ENCODE measurements at places on chromosomes 2 and 18.
A peak's percentile ranks its signal among the peaks of the same experiment; 100 is the strongest.

DNA sequence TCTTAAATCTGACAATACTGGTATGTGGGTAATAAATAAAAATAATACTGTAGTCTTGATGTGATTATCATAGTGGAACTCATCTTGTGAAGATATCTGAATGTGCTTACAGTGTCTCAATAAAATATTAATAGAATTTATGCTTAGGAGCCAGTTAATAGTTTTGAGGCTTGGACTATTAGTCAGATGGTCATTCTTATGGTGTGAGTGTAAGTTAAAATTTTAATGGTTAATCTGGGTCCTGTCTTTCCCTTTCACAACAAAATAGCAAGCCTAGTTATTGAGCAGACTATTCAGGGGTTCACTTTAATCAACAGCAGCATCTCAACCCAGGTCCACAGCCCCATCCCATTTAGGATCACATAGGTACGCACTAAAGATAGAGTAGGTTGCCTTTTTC is 138.9 kb downstream of the HAUS1 start:
- DNase-seq: no peak

GRCh38 chr2:112301171-112301584 is 25.8 kb downstream of the ZC3H6 start:
- DNase-seq: no peak

DNA sequence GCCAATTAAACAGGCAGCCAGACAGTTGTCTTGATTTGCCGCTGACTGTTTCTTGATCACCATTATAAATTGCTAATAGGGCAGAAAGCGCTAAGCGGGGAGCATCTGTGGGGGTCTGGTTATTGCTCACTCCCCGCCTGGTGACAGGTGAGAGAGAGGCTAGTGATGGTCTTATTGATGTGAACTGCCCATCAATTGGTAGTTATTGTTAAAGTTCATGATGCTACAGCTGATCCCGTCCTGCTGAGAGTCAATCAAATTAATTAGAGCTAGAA is 148.5 kb downstream of the LNPK start:
- no peak for DNase-seq

DNA sequence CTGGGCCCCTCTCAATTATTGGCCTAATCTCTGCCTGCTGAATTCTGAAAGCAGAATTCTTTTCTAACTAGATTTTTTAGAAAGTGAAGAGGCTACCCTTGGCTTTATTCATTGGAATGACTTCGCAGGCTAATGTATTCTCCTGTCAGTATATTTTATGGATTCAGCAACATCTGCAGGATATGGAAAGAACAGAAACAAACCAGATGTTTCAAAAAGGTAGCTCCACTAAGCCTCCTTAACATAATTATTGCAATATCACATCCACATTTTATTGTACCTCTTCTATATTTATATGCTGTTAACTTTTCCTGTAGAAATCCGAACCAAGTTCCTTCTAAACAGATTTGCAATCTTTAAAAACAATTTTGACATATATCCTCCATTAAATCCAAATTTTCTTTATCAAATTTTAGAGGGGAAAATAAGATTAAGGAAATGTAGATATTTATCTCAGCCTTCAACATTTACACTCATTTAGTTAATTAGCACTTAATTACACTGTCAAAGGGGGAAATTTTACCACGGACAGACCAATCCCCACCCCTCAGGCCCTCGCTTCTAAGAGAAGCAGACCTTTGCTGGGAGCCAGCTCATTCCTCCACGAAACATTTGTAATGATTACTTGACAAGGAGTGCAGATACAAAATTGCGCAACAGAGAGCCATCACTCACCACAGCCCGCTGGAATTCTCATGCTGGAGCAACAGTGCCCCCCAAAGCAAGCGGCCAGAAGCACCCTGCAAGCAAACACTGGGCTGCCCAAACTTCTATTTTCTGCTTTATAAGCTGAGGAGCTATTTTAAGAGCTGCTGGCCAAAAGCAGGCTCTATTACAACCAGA is 253.4 kb downstream of the ETAA1 start:
- peak; percentile 6 for DNase-seq

DNA sequence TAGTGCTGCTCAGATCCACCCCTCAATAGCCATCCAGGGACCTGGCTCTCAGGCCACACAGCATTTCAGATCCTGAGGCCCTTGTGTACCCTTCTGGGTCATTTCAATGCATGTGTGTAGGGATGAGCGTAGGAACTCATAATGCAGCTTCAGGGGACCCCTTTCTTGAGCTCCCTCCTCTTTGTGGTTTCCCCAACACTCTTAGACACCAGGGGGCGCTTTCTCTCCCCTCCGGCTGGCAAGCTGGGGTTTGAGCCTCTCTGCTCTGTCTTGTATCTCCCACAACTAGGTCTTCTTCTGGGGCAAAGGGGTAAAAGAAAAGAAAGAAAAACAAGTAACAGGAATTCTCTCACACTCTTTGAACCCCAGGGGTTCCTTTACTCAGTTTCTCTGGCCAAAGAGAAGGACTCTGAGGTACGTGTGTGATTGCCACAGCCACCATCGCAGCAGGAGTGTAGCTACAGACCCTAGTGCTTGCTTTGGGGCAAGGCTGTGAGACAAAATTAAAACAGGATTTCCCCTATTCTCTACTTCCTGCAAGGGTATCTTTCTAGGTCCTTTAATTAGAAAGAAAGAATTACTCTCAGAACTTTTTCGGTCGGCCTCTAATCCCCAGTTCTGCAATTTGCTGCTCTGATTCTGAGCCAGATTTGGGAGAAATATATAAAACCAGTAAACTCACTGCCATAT is 38.0 kb downstream of the CABYR start:
- DNase-seq: peak; percentile 35

DNA sequence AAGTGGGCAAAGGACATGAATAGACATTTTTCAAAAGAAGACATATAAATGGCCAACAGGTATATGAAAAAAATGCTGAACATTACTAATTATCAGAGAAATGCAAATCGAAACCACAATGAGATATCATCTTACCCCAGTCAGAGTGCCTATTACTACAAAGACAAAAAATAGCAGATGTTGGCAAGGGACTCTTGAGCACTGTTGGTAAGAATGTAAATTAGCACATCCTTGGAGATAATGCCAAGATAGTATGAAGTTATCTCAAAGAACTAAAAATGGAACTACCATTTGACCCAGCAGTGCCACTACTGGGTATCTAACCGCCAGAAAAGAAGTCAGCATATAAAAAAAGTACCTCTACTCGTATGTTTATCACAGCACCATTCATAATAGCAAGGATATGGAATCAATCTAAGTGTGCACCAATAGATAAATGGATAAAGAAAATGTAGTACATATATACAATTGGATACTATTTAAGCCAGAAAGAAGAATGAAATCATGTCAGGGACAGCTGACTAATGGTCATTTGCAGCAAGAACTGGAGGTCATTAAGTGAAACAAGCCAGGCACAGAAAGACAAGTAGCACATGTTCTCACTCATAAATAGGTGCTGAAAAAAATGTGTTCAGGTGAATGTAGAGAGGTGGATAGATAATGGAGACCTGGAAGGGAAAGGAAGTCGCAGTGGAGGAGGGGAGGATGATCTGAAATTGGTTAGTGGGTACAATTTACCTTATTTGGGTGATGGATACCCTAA is 141.7 kb upstream of the B3GNT2 start:
- no peak for DNase-seq

DNA sequence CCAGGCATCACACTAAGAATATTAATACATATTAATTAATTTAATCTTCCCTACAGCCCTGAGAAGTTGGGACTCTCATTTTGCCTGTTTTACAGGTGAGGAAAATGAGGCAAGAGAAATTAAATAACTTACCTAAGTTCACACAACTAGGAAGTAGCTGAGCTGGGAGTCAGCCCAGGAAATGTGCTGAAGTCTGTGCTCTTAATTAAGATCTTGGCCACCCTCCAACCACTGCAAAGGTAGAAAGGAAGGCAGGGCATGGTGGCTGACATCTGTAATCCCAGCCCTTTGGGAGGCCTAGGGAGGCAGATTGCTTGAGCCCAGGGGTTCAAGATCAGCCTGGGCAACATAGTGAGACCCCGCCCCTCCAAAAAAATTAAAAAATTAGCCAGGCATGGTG is 12.9 kb upstream of the MGAT4A start:
- DNase-seq: no peak

DNA sequence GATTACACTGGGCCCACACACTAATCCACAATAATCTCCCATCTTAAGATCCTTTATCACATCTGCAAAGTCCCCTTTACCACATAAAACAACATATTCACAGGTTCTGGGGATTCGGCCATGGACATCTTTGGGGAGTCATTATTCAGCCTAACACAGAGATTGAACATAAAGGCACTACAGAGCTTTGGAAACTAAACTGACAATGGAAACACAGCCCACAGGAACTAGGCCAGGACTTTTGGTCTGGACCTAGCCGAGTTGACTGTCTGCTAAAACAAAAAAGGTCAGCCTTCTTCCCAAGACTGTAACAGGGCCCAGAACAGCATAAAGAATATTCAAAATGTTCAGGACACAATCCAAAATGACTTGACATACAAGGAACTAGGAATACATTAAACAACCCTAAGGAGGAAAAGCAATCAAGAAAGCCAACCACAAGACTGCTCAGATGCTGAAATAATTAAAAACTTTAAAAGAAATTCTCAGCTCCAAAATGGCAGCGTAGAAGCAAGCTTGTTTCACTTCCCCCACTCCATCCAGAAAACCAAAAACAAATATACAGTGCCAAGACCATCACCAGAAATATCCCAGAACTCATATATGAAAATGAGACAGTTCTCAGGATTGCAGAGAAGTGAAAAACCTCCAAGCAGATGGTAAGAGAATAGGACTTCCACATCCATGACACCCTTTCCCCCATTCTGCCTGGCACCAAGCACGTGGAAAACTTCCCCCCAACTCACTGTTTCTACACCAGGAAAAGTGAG is 207.8 kb downstream of the ATAD2B start:
- no peak for DNase-seq

DNA sequence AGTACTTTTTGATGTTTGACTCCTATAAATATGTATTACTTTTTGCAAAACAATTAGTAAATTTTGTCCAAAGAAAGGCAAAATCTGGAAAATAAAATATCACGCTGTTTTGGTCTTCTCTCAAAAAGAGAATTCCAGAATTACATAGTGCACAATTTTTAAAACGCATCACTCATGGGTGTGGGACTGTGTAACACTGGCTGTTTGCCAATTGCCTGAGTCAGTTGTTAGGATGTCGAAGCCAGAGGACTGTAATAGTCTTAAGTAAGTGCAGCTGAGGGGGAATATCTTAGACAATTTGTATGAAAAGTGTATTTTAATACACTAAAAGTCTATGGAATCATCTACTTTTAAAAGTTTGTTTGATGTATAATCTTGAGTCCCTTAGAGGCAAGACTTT is 24.1 kb upstream of the EPHA4 start:
- DNase-seq: no peak

DNA sequence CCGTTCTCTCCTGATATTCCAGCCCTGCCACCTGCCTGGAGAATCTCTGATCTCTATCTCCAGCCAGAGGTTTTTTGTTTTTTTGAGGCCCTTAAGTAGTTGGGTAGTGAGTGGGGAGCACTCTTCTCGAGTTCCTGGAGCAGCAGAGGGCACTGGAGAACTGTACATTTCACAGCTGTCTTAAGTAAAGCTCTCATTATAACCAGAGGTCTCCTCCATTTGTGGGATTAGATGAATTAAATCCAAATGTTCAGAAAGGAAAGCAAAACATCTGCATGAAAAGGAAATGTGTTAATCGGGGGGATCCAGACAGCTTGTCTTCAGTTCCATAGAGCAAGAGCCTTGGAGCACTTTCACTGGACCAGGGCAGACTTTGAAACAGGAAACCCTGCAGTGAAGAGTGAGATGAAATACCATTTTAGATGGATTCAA is 32.8 kb downstream of the AOX1 start:
- DNase-seq: no peak

Data from HCT116 (cell line).